NCI-H1092 (cell line): ENCODE measurements at places on chromosomes 12 and 14.

- DNase-seq: no peak
Observed at GRCh38 chr12:57497223-57498131, 9.6 kb downstream of the MARS1 start.

DNA sequence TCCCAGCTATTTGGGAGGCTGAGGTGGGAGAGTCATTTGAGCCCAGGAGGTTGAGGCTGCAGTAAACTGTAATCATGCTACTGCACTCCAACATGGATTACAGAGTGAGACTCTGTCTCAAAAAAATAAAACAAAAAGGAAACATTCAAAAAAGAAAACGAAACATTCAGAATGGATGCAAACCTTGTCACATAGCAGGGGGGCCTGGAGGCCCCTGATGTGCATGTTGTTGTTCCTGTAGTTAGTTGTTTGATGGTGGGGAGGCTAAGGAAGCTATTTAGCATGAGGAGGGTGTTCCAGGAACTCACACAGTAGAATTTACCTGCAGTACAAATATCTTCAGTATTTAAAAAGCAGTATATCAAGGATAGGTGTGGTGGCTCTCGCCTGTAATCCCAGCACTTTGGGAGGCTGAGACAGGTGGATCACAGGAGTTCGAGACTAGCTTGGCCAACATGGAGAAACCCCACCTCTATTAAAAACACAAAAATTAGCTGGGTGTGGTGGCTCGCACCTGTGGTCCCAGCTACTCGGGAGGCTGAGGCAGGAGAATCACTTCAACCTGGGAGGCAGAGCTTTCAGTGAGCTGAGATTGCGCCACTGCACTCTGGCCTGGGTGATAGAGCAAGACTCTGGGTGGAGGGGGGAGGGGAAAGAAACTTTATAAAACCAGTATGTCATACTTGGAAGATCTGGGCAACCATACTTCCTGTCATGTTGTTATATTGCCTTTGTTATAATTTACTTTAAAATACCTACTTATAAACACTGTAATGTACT, 17.6 kb upstream of the AEBP2 start:
- DNase-seq: no peak

DNA sequence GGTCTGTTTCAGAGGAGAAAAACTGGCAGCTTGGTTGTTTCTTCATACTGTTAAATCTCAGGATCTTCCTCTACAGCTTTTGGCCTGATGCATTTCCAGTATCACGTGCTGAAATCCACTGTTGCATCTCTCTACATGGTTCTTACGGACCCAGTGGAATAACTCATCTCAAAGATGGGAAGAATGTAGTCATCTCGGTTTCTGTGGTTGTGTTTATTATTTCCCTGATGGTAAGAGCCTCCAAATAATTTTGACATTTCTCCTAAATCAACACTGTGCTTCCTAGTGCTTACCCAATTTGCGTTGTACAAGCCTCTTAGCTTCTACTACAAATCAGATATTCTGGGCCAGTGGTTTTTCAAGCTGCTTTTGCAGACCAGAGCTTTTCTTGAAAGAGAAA, 812.8 kb downstream of the C12orf50 start:
- DNase-seq: no peak

DNA sequence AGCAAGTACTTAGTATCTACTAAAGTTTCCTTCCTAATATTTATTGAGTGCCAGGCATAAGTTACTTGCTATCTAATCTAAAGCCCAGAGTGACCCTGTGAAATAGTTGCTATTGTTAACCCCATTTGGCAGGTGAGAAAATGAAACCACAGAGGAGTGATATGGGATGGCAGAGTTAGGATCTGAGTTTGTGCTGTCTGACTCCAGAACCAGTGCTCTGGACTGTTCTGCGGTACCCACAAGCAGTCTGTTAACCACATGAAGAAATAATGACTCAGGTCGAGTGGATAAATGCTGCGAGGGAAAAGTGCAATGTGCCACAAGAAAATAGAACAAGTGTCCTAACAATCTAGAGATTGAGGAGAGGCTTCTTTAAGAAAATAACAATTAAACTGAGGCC, 60.7 kb upstream of the GZMB start:
- no peak for DNase-seq

DNA sequence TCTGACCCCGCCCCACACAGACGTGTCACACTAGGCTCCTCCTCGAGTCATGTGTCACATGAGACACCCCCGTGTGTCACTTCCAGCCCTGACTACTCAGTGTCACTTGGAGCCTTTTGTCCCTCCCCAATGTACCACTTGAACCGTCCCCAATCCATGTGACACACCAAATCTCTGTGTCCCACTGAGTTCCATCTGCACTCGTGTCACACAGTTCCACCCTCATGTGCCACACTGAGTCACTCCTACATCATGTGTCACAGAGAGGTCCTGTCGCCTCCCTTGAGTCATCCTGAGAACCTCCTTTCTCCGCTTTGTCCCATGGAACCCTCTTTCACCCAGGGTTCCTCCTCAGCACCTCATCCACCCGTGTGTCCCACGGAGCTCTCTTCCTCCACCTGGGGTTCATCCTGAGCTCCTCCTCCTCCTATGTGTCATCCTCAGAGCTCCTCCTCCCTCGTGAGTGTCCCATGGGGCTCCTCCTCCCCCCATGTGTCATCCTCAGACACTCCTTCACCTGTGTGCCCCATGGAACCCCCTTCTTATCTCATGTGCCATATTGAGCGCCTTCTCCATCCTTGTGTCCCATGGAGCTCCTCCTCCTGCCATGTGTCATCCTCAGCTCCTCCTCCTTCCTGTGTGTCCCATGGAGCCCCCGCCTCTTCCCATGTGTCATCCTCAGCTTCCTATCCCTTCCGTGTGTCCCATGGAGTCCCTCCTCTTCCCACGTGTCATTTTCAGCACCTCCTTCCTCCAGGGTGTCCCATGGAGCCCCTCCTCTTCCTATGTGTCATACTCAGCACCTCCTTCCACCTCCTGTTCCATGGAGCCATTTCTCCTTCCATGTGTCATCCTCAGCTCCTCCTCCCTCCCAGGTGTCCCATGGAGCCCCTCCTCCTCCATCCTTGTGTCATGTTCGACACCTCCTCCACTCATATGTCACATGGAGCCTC, 32.0 kb downstream of the RTL1 start:
- no peak for DNase-seq

DNA sequence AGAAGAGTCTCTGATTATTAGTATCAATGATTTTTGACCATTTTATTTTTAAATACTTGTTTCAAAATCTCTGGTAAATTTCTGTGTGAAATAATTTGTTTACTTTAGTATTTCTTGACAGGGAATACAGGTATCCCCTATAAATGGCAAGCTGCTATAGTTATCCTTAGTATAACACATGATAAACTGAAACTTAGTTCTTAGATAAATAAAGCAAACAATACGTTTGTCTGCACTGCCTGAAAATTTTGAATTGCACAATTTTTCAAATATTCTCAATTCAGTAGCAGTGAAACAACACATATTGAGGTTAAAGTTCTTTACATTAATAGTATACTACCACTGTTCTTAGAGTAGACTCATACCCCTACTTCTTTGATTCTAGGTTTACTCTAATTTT, 26.9 kb downstream of the CNOT2 start:
- no peak for DNase-seq

GRCh38 chr12:3178671-3179313, 101.6 kb downstream of the TSPAN9 start:
- DNase-seq: no peak

DNA sequence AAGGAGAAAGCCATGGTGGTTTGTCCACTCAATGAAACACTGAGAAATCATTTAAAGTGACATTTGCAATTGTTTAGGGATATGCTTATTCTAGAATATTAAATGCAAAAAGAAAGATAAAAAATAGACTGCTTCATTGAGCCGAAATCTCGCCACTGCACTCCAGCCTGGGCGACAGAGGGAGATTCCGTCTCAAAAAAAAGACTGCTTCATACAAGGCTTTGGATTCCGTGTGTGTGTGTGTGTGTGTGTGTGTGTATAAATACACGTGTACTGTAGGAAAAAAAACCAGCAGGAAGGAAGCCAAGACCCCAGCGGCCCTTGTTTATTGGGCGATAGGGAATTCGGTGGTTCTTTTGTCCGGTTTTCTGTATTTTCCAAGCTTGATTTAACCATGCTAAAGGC, 3.2 kb upstream of the ZNF839 start:
- peak; percentile 26 for DNase-seq

- no peak for DNase-seq
Observed at GRCh38 chr14:24291446-24292117, 8.0 kb downstream of the DHRS1 start.

DNA sequence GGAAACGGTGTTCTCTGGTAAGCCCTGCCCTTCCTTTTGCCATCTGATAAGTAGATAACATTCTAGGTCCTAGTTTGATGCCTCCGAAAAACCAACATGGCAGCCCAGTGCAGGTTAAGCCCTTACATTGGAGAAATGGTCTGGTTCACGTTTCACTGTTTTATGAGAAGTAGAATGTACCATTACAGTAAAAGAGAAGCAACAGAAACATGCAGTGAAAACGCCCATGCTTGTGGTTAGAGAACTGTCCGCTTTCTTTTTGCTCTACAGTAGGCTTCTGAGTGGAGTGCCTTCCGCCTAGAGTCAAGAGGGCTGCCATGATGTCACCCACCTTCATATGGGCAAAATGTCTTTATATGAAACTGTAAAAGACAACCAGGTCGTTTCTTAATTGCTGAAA, 190.4 kb upstream of the BCL2L14 start:
- no peak for DNase-seq

DNA sequence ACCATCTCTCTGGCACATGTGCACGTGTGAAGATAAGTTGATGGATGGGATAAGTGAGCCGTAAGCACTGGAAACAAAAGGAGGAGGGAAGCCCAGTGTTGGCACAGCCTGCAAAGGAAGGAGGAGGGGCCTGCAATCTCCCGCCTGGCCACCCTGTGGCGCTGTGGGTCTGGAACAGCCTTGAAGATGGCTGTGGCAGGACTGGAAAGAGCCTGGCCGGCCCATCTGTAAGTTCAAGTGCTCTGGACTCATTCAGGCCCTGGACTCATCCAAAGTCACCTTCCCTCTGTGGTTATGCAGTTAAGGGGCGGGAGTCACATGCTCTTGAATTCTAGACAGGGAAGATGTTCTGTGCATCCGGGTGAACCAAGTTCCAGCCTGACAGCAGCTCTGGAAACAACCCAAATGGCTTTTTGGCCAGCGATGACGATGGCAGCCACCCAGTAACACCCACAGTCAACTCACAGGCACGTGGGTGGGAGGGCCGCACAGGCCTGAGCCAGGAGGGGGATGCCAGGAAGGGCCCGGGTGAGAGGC, 50.4 kb downstream of the CHGA start:
- peak; percentile 25 for DNase-seq

- DNase-seq: no peak
Observed at GRCh38 chr12:57452181-57452936, 2.7 kb upstream of the INHBE start.
